ENCODE measurements at places on chromosomes 2 and 18. TPM values are rescaled to one million over a fixed set of nuclear protein-coding genes. Genes with fewer than 3 reads are reported as not detected.

- H3K27me3 ChIP-seq = no peaks in the 10 kb centered on the region
- H3K27ac ChIP-seq = no peak overlapping the region
- no peak for DNase-seq
- H3K4me3 ChIP-seq = no peak overlapping the region
These were observed 45.6 kb upstream of the ITGB6 start for GRCh38 chr2:160245614-160246155.

The RPRM gene
- 2.9 TPM for total RNA-seq

GRCh38 chr2:43676322-43677050 is at the start of gene C1GALT1C1L:
Gene C1GALT1C1L, minus strand, starts transcription at chr2:43676429. Its CDS starts 107 bp downstream, at chr2:43676322.
- H3K27me3 ChIP-seq = no peaks in the 10 kb centered on the region
- peak within 1 kb of the TSS; percentile 44 for H3K4me3 ChIP-seq
- DNase-seq = no peak
- no peaks in the 10 kb centered on the region for H3K36me3 ChIP-seq

DNA sequence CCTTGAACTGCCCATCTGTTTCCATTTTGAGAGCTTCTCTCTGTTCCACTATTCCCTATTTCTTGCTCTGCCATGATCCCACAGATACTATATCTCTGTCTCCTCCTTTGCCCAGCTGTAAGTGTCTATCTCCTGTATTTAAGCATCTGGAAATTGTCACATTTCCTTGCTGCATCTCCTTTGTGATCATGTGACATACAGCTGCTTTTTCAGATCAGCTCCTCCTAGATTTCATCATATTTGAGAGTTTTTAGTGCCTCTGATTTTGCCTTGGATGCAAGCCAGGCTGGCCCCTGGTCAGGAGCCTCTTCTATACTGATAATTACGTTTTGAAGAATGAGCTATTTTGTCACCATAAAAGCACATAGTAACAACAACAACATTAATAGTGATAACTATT is 131.7 kb upstream of the TNP1 start:
- peaks cover 20% of the 10 kb centered on the region for H3K4me1 ChIP-seq
- H3K27me3 ChIP-seq = no peaks in the 10 kb centered on the region
- H3K27ac ChIP-seq = peak overlapping the region; percentile 45

- H3K27me3 ChIP-seq = no peaks in the 10 kb centered on the region
- H3K36me3 ChIP-seq = peaks cover 82% of the 10 kb centered on the region
- DNase-seq = no peak
- H3K4me1 ChIP-seq = no peaks in the 10 kb centered on the region
These were observed 68.6 kb downstream of the CCDC93 start for GRCh38 chr2:117945296-117945695.

DNA sequence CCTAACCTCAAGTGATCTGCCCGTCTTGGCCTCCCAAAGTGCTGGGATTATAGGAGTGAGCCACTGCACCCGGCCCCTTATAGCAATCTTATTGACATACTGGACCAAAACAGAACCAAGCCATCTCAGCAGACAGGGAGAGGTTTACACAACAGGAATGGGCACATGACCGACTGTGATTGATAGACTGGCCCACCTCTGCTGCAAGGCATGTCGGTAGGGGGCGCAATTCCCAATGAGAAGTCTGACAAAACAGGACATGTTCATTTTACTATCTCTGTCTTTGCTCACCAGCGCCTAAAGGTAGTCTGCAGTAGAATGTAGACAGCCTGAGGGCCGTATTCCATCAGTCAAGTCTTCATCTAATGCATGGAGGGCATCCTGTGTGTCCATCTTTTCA is 2.0 kb downstream of the LYPD6B start:
- H3K36me3 ChIP-seq = no peaks in the 10 kb centered on the region
- DNase-seq = no peak
- no peak overlapping the region for H3K4me3 ChIP-seq
- no peaks in the 10 kb centered on the region for H3K27me3 ChIP-seq

GRCh38 chr2:240781471-240782220 is 38.4 kb downstream of the KIF1A start:
- no peaks in the 10 kb centered on the region for H3K4me1 ChIP-seq
- no peaks in the 10 kb centered on the region for H3K27me3 ChIP-seq
- H3K36me3 ChIP-seq = no peaks in the 10 kb centered on the region
- H3K27ac ChIP-seq = no peak overlapping the region

The IL36G gene
- total RNA-seq = not detected

DNA sequence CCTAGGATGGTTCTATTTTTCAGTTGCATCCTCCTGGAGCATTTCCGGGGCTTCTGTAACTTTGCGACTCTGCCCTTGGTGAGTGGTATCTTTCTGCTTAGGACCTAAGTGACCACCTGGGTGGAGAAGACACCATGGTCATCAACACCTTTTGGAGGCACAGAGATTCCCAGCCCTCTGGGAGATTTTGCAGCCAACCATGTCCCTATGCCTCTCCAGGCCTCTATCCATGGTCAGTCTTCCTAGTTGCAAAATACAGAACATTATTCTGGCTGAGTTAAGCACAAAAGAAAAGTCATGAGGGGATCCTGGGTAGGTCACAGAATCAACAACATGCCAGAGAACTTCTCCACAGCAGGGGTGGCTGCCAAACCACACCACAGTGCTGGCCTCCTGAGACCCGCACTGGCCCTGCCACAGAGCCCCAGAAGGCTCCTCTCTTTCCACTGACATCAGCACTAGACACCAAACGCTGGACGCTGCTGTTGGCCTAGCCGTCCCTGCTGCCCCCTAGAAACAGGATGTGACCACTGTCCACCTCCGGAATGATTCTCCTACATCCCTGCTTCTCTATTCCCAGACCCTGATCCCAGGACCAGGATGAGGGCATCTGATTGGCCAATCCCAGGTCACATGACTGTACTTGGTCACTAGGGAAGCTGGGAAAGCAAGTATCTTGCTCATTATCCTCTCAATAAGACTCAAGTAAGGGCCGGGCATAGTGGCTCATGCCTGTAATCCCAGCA is 47.7 kb downstream of the SMAD7 start:
- no peak for DNase-seq
- H3K4me3 ChIP-seq = no peak overlapping the region
- no peaks in the 10 kb centered on the region for H3K27me3 ChIP-seq
- H3K4me1 ChIP-seq = peaks cover 22% of the 10 kb centered on the region

DNA sequence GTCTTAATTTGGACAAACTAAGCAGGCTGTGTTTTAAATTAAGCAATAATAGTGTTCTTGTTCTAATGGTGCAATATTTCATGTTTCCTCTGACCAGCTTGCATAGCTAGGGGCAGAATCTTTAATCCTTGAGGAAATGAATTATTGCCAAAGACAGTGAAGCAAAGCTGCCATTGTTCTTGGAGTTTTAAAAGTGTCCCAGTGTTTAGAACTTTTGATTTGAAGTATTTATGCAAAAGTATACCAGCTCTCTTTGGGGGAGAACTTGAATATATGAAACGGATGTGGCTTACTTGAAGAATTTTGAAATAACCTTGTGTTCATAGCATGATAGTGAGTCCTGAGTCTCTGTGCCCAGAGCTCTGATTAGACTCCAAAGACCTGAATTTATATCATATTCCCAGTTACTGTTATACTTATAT is 33.4 kb downstream of the ITGA6 start:
- H3K27ac ChIP-seq = no peak overlapping the region
- no peaks in the 10 kb centered on the region for H3K36me3 ChIP-seq
- no peaks in the 10 kb centered on the region for H3K27me3 ChIP-seq

DNA sequence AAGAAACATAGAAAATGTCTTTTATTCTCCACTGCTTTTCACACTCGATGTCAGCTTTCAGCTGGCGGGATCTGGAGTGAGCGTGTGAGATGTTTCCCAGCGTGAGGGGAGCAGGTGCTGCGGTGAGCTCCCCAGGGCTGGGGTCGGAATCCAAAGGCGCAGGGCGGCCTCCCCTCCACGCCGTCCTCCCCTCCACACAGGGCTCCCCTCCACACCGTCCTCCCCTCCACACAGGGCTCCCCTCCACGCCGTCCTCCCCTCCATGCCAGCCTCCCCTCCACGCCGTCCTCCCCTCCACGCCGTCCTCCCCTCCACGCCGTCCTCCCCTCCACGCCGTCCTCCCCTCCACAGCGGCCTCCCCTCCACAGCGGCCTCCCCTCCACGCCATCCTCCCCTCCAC is 26.9 kb upstream of the KCNG2 start:
- no peaks in the 10 kb centered on the region for H3K36me3 ChIP-seq
- no peaks in the 10 kb centered on the region for H3K27me3 ChIP-seq
- no peaks in the 10 kb centered on the region for H3K4me1 ChIP-seq
- no peak overlapping the region for H3K4me3 ChIP-seq
- DNase-seq = no peak

The CREG2 gene
- total RNA-seq = 0.25 TPM

DNA sequence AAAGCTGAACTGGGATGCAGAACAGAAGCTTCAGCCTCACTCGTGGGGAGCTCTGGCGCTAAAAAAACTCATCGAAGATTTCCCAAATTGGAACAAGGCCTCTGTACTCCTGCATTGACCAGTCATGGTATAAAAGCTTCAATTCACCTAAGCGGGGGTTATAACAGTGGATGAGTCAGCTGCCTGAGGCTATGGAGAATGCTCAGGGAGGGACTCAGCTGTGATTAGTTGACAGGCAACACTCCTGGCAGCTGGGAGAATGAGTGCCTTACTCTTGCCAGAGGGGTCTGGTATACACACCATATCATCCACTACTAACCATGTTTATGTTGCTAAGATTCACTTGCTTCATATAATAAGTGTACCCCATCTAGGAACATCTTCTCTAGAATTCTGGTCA is 350.6 kb upstream of the VRK2 start:
- no peak overlapping the region for H3K27ac ChIP-seq
- no peaks in the 10 kb centered on the region for H3K4me1 ChIP-seq
- H3K27me3 ChIP-seq = no peaks in the 10 kb centered on the region

GRCh38 chr18:42053188-42053781 is 98.3 kb downstream of the PIK3C3 start:
- no peaks in the 10 kb centered on the region for H3K4me1 ChIP-seq
- no peak overlapping the region for H3K27ac ChIP-seq
- no peaks in the 10 kb centered on the region for H3K27me3 ChIP-seq
- DNase-seq = no peak
- H3K36me3 ChIP-seq = peaks cover 6% of the 10 kb centered on the region
- H3K4me3 ChIP-seq = no peak overlapping the region

DNA sequence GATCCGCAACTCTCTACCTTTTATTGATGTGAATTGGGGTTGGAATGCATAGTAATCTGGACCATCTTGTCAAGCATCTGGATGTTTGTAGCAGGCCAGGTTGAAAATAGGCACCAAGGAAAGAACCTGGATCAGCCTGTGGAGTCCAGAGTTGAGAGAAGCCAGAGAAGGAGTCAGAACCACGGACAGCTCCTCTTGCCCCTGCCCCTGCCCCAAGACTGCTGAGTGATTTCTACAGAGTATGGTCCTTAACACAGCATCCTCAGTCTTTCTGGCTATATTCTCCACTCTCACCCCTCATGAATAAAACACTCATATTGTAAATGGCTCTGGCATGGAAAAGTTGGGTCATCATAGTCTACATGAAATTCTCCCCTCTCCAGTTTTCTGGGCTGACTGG is 154.6 kb downstream of the LOXHD1 start:
- H3K27ac ChIP-seq = no peak overlapping the region
- no peaks in the 10 kb centered on the region for H3K4me1 ChIP-seq
- no peak for DNase-seq
- H3K36me3 ChIP-seq = no peaks in the 10 kb centered on the region
- no peaks in the 10 kb centered on the region for H3K27me3 ChIP-seq

DNA sequence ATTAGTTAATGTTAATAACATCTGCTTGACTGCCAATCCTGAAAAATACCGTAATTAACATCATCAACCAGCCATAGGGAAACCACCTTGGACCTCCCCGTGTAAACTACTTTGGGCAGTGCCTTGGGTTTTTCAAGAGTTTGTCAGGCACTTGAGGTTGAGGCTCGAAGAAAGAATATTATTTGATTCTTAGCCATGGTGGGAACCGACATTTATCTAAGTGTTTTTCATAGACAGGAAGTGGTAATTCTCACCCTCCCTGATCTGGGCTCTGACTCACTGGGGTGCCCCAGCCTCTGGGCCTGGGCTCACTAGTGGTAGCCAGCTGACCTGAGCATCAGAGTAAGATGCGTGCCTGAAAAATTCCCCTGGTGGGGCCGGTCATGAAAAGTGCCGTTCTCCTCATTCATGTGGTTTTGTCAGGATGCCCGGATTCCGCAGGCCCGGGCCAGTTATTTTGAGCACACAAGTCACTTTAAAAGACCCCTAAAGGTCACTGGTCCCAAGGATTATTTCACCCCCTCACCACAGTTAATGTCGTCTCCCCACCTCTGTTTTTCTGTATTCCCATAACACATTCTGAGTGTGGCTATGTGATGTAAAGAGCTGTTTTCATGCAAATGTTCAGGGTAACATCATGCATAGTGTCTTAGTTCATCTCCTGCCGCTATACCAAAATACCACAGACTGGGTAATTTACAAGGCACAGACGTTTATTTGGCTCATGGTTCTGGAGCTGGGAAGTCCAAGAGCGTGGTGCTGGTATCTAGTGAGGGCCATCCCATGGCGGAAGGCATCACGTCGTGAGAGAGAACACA is 21.6 kb upstream of the SPATA3 start:
- DNase-seq = no peak
- no peak overlapping the region for H3K4me3 ChIP-seq
- no peaks in the 10 kb centered on the region for H3K27me3 ChIP-seq
- H3K4me1 ChIP-seq = no peaks in the 10 kb centered on the region

DNA sequence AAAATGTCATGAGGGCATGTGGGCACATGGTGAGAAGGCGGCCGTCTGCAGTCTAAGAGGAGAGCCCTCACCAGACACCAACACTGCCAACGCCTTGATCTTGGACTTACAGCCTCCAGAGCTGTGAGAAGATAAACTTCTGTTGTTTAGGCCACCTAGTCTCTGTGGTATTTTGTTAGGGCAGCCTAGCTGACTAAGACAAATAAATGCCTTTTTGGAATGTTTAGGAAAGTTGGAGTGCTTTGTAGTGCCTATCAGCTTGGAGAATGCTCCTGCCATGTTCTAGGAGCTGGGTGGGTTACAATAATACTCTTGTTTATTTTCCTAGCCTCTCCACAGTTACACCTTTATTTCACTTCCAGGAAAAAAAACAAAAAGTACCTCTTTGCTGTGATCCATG is 92.0 kb downstream of the SPP2 start:
- H3K4me1 ChIP-seq = peaks cover 14% of the 10 kb centered on the region
- no peak for DNase-seq
- no peaks in the 10 kb centered on the region for H3K36me3 ChIP-seq
- H3K27me3 ChIP-seq = no peaks in the 10 kb centered on the region

The VWA3B gene
- not detected for total RNA-seq

GRCh38 chr2:28748176-28748575 is 3.5 kb upstream of the PPP1CB start:
- H3K27me3 ChIP-seq = no peaks in the 10 kb centered on the region
- no peak overlapping the region for H3K4me3 ChIP-seq
- peak overlapping the region; percentile 22 for H3K27ac ChIP-seq
- no peak for DNase-seq
- H3K4me1 ChIP-seq = peaks cover 28% of the 10 kb centered on the region

DNA sequence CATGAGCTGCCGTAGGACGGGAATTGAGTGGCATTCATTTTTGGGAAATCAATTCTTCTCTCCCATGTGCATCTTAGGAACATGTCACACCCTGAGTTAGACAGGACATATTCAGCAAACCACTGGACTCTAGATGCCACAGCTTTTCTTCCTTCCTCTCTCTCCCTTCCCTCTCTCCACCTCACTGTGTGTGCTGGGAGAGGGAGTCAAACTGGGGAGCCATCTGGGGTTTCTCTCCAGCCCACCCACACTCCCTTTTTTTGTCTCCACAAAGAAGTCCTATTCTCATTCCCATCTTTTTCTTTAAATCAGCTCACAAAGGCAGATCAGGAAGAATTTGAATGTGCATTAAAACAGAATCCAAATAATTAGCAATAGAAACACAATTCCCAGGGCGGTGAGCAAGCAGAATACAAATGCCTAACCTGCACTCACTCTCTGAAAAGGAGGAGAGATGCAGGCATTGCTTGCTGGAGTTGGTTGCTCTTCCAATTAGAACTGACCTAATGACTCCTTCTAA is 15.4 kb downstream of the CD28 start:
- H3K27me3 ChIP-seq = no peaks in the 10 kb centered on the region
- no peak overlapping the region for H3K4me3 ChIP-seq
- H3K36me3 ChIP-seq = no peaks in the 10 kb centered on the region
- H3K4me1 ChIP-seq = no peaks in the 10 kb centered on the region
- H3K27ac ChIP-seq = no peak overlapping the region
- DNase-seq = no peak

All from vagina (tissue), 2 donors.